Stimulated activated CD8-positive, alpha-beta memory T cell treated with anti-CD3 and anti-CD28 coated beads, Interleukin-7, amount 100 ng/mL, for 1 hour (primary cell): ENCODE measurements at places on chromosomes 2 and 18.

- DNase-seq, result no peak
Observed at GRCh38 chr18:63848159-63848558, 39.3 kb upstream of the SERPINB2 start.

- DNase-seq, result no peak
Observed at GRCh38 chr2:38659115-38659514, 6.8 kb upstream of the GALM start.

- DNase-seq, result no peak
Observed at GRCh38 chr2:170155022-170155722, 22.8 kb upstream of the MYO3B start.

DNA sequence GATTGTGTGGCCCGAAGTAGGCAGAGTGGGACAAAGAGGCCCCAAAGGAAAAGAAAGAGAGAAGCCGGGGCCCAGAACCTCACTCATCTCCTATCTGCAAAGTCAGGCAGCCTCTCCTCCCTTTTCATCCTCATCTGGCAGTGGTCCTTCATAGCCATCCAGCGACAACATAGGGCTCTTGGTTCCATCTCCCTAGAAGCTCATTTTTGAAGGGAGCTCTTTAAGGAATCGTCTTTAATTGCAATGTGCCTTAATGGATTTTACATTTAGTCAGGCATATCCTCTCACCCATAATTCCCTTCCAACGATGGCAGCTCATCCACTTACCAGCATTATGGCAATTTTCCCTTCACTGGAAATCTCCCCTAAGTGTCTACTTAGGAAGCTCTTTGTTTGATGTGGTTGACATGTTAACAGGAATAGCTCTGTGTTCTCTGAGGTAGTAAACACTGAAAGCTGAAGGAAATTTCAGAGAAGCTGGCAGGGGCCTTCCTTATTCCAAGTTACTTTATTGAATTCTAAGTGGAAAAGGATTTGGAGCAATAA, 780.6 kb downstream of the TSN start:
- DNase-seq, result no peak

DNA sequence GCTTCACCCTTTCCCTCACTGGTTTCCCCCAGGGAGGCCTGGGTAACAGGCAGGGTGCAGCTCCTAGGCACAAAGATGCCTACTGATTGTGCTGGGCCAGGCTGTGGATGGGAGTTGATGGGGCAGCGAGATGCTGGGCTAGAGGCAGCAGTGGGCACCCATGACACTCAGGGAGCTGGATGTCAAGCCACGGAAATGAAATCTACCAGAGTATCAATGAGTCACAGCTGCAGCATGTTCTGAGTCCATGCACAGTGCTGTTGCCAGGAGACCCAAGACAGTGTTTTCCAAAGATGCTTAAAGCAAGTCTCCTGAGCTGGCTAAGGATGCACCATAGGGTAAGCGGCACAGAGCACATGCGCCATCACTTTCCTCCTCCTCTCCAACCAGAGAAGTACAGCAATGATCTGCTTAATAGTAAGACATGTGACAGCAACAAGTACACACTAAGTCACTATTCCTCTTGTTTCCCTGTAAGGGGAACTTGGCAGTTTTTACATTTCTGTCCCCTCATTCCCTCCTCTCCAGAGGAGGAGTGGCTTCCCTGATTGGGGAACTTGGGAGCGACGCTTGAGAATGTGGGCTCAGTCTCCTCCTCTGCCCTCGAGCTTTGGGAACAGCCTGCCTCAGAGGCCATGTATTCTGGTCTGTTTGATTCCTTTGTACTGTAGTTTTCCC, 57.2 kb downstream of the CDC42EP3 start:
- DNase-seq, result no peak

- no peak for DNase-seq
Observed at GRCh38 chr2:106098664-106099063, 95.4 kb downstream of the UXS1 start.

GRCh38 chr2:209525834-209526281, 102.0 kb downstream of the MAP2 start:
- DNase-seq, result no peak

GRCh38 chr2:205904873-205905272, 181.1 kb downstream of the INO80D start:
- DNase-seq, result no peak

DNA sequence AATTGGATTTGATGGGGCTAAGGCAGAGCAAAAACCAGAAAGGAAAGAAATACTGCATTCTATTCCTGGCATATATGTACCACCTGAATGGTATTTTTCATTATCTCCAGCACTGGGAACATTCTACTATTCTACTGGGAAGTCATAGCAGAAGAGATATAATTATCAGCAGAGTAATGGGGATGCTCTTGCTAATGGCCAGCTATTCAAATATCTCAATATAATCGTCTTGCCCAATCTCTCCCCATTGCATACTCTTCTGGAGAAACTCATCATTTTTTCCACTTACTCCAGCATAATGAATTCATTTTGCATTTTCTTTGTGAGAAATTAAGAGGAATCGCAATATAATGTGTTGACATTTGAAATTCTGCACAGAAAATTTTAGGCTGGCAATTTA, 1794.7 kb upstream of the PIK3C3 start:
- no peak for DNase-seq

DNA sequence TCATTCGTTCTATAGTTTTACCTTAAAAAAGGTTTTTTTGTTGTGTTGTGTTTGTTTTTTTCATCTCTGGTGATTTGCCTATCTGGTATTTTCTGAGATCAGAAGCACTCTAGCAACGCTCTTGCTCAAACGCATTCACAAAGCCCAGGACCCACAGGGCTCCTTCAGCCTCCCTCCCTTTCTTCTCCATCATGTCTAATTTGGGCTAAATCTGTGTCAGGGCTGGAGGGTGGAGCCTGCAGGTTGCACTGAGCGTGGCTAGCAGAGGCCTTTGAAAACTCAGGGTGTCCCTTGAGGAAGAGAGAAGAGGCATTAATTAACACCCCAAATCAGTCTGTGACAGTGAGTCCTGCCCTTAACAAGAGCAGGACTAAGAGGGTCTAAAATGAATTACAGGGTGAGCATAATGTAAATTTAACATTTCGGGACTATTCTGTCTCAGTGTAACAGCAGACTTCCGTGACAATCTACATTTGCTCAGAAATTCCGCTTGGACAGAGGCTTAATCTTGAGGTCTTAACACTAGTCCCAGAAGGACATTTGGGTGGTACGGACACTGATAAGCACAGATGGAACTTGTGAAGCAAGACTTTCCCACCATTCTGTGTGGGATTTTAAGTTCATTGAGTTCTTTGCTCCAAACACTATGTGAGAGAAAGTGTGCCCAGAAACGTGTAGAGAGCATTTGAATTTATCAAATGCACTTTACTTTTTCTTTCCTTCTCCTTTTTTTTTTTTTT, 174.4 kb upstream of the APCDD1 start:
- no peak for DNase-seq

DNA sequence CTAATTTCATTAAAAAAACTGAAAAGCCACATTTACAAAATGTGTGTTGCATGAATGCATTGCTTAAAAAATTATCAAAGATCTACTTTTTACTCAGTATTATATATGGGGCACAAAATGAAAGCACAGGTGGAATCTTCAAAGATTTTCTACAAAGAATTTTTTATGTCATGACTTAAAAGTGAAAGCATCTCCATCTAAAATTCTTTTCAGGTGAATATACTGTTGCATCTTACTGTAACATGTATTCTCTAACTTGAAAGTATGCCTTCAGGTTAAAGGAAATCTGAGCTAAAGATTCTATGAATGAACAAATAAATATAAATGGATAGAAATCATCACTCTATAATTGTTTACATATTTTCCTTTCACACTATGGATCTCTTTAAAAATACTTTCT, 66.8 kb upstream of the WDR75 start:
- no peak for DNase-seq

GRCh38 chr2:134846213-134846612, 7.8 kb downstream of the ACMSD start:
- DNase-seq, result no peak

DNA sequence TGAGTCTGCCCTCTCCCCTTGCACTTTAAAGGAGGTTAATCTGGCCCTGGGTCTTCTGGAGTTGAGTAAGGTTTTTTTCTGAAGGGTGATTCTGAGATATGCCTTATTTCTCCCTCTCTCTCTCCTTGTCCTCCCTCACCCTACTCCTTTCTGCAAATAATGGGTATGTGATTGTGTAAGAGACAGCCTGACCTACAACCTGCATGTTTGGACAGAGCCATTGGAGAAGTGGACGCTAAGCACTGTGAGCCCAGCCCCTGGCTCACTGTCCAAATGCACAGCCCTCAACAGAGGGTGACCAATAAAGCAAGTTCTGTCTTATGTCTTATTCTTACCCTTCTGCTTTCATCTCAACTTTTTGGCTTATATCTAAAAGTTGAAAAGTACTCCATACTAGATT, 71.5 kb downstream of the SPP2 start:
- no peak for DNase-seq

DNA sequence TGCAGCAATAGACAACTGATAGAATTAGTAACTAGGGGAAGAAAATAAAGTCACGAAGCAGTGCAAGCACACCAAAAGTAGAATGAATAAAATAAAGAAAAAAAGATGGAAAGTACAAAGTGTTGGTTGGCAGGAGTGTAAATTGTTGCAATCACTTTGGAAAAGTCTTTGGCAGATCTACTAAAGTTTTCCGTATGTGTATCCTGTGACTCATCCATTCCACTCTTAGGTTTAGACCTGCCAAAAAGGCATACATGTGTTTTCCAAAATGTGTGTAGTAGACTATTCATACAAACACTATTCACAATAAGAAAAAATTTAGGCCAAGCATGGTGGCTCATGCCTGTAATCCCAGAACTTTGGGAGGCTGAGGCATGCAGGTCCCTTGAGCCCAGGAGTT, 282.1 kb upstream of the FSIP2 start:
- no peak for DNase-seq
